ENCODE measurements at places on chromosomes 1 and 21.

DNA sequence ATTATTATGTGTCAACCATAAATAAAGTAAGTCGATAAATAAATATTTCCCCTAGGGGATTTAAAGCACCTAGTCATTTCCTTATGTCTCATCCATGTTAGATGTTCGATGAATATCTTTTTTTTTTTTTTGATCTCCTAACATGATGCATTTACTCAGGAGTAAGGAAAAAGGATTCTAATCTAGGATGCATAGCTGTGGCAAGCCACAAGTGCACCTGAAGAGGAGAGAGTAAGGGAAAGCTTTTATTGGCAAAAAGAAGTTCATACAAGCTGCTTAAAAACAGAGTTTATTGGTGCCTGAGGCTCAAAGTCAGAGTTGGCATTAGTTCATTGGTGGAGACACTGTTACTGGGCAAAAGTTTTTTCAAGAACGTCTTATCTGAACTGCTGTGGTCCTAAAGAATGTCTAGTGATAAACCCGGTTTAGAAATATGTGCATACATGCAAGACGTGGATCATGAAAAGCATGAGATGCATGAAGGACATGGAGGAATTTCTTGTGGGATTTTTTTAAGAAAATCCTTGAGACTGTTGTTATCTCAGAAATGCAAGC is 51.7 kb downstream of the SWT1 start:
- DNase-seq, result no peak

- no peak for DNase-seq
Observed at GRCh38 chr1:50181027-50181663, 72.4 kb downstream of the ELAVL4 start.

- no peak for DNase-seq
Observed at GRCh38 chr1:109295712-109296415, 10.9 kb downstream of the MYBPHL start.

- no peak for DNase-seq
Observed at GRCh38 chr1:174872615-174873058, 127.1 kb upstream of the CACYBP start.

DNA sequence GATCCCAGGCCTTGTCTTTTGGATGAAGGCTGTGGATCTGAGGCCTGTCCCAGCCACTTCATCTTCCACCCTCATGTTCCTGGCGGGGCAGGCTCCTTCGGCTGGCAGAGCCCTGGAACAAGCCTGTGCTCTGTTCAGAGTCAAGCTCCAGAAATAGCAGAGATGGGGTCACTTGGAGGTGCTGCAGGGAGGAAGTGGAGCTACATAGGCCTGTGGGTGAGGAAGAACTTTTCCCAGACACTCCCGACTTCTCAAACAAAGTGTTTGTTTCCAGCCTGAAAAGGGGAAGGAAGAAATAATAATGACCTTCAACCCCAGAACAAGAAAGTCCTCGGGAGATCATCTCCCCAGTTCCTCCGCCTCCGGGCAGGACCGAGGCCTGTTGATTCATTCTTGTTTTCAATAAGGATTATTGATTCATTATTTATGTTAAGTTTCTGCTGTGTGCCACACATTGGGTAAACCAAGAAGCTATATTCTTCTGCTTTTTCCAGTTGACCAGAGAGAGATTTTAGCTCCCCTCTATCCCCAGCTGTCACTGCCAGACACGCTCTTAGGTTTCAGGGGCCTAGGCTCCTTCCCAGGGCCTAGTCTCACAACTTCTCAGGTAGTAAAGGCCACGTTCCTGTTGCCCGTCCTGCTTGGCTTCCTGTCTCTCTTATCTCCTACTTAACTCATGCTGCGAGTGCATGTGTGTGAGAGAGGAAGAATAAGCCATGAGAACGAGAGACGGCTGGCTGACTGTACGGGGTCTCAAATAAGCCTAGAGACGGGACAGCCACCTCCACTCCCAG is 16.9 kb downstream of the IKBKE start:
- no peak for DNase-seq

DNA sequence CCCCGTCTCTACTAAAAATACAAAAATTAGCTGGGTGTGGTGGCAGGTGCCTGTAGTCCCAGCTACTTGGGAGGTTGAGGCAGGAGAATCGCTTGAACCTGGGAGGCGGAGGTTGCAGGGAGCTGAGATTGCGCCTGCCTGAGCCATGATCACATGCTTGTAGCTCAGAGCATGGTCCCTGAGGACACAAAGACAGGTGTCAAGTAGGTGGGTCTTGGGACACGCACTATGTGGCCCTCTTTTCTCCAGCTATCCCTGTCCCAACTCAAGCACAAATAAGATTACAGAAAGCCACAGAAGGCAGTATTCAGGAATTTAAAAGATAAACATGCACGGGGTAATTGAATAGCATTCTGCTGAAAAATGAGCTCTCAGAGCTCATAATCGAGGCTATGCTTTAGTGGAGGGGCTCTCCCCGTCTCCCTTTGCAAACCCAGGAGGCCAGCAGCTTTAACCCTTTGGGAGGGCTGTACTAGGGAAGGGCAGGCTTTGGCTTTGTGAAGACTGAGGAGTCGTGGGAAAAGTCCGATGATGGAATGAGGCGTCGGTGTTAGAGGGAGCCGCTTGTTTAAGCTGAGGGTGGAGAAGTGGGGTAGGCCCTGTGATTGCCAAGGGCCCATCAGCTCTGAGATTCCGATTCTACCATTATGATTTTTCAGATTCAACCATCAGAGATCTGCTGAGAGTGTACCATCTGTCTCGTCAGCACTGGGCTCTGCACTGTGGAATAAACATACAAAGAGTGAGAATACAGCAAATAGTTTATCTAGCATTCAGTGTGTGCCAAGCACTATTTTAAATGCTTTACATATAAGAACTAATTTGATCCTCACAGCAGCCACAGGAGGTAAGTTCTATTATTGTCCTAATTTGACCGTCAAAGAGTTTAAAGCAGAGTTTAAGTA is 59.7 kb upstream of the CD34 start:
- no peak for DNase-seq

DNA sequence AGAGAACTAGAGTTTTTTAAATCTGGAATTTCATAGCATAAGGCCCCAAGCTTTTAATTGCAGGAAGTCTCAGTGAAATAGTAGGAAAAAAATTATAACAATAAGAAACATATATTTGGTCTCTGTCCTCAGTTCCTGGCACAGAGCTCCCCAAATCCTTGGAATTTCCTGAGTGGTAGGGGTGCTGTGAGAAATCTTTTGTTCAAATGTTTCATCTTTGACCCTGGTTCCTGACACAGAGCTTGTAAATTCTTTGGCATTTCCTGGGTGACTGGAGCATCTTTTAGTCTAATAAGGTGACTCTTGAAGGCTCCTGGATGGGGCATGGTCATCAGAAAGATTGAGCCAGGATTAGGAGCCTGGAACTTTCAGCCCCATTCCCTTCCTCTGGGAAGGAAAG is 225.7 kb upstream of the AJAP1 start:
- no peak for DNase-seq

Data from NCI-H748 treated with DMSO at 0.1 percent for 48 hours (cell line).